ENCODE measurements at places on chromosomes 3 and 15. TPM values are rescaled to one million over a fixed set of nuclear protein-coding genes. Genes with fewer than 3 reads are reported as not detected.

DNA sequence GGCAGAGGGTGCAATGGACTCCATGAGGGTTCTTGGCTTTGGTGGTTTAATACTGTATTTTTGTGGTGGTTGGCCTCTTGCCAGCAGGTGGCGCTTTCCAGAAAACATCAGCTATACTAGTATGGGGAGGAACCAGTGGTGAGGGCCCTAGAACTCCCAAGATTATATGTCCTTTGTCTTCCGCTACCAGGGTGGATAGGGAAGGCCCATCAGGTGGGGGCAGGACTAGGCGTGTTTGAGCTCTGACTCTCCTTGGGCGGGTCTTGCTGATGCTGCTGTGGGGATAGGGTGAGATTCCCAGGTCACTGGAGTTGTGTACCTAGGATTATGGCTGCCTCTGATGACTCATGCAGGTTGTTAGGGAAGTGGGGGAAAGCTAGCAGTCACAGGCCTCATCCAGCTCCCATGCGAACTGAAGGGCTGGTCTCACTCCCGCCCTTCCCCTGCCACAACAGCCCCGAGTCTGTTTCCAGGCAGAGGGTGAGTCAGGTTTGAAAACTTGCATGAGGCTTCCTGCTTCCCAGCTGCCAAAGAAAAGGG lies 357.7 kb downstream of the OTOL1 start:
- DNase-seq: peak; percentile 27
- no peaks in the 10 kb centered on the region for H3K36me3 ChIP-seq
- H3K27ac ChIP-seq: no peak overlapping the region
- no peak overlapping the region for H3K4me3 ChIP-seq
- H3K4me1 ChIP-seq: no peaks in the 10 kb centered on the region

- no peak overlapping the region for H3K4me3 ChIP-seq
- H3K4me1 ChIP-seq: no peaks in the 10 kb centered on the region
- H3K27me3 ChIP-seq: no peaks in the 10 kb centered on the region
- H3K27ac ChIP-seq: no peak overlapping the region
Observed at GRCh38 chr3:77254967-77255831, 215.3 kb downstream of the ROBO2 start.

- peaks cover 4% of the 10 kb centered on the region for H3K36me3 ChIP-seq
- peaks cover 55% of the 10 kb centered on the region for H3K4me1 ChIP-seq
- H3K4me3 ChIP-seq: no peak overlapping the region
Observed at GRCh38 chr3:177105623-177106022, 91.7 kb downstream of the TBL1XR1 start.

GRCh38 chr3:144343343-144343742 lies 371.7 kb downstream of the DIPK2A start:
- H3K4me3 ChIP-seq: no peak overlapping the region
- no peak overlapping the region for H3K27ac ChIP-seq
- no peaks in the 10 kb centered on the region for H3K4me1 ChIP-seq
- H3K36me3 ChIP-seq: no peaks in the 10 kb centered on the region
- no peak for DNase-seq

DNA sequence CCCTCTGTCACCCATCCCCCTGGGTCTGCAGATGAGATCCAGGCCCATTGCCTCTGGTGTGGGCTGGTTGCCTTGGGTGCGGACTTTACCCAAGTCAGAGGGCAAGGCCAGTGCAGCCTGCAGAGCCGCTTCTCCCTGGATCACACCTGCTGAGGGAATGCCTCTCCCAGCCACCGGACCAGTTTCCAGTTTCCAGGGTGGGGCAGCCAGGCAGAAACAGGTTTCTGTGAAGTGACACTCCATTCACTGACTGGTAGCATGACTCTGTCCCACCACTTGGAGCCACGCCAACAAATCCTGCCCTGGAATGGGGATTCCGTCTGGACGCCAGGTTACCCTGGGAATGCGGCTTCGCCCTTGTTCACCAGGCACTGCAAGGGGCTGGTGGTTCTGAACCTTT lies 30.0 kb downstream of the PAQR5 start:
- H3K4me1 ChIP-seq: no peaks in the 10 kb centered on the region
- no peaks in the 10 kb centered on the region for H3K36me3 ChIP-seq
- no peak overlapping the region for H3K4me3 ChIP-seq
- no peak overlapping the region for H3K27ac ChIP-seq
- no peak for DNase-seq

DNA sequence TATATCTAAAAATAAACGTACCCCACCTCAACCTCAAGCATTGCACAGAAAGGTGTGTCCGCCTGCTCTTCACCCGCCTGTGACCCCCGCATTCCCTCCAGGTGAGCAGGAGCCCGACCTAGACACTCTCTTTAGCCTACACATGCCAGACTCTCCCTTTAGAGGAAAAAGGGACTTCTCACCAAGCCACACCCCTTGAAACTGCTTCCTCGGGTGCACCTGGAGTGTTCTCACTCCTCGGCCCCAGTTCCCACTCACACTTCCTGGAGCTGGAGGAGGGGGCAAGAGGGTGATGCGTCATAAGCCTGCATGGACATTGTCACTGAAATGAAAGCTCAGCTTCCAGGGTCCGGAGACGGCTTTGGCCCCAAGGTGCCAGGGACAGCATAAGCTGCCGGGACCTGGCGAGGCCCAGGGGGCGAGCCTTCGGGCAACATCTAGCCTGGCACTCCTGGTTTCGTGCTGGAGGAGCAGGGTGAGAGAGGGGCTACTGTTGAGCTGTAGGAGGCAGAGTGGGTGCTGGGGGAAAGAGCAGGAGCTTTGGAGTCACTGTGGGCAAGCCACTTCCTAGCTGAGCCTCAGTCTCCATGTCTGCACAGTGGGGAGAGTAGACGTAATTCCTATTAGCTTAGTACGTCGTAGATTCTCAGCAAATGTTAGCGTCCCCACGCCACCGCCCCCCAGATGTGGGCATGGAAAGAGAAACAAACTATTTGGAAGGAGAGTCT lies 9.8 kb upstream of the MUC4 start:
- peaks cover 4% of the 10 kb centered on the region for H3K27me3 ChIP-seq
- no peak for DNase-seq
- no peaks in the 10 kb centered on the region for H3K36me3 ChIP-seq
- no peaks in the 10 kb centered on the region for H3K4me1 ChIP-seq

DNA sequence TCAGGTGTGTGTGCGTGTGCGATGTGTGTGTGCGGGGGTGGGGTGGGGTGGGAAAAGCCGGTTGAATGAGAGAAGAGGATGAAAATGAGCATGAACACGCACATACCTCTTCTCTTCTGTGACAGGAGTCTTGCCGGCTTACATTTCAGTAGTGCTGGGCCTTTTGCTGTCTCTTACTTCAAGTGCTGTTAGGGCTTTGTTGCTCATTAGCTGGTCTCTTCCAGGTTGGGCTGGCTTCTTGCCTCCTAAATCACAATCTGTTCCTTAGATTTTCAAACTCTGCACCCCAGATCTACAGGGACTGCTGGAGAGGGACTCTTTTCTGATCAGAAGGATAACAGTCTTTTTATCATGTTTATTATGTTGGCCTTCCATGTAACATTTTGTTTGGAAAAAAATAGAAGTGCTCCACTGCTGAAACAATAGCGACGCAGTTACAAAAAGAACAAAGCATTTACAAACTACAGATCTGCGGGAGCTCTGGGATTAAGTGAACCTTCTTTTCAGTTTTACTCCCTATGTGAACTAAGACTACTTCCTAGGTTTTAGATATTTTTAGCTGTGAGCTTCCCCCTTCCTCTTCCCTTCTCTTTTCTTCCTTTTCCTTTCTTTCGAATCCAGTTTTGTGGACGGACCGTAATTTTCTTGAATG lies 48.5 kb downstream of the USP13 start:
- no peak overlapping the region for H3K4me3 ChIP-seq
- no peak overlapping the region for H3K27ac ChIP-seq
- H3K27me3 ChIP-seq: no peaks in the 10 kb centered on the region

DNA sequence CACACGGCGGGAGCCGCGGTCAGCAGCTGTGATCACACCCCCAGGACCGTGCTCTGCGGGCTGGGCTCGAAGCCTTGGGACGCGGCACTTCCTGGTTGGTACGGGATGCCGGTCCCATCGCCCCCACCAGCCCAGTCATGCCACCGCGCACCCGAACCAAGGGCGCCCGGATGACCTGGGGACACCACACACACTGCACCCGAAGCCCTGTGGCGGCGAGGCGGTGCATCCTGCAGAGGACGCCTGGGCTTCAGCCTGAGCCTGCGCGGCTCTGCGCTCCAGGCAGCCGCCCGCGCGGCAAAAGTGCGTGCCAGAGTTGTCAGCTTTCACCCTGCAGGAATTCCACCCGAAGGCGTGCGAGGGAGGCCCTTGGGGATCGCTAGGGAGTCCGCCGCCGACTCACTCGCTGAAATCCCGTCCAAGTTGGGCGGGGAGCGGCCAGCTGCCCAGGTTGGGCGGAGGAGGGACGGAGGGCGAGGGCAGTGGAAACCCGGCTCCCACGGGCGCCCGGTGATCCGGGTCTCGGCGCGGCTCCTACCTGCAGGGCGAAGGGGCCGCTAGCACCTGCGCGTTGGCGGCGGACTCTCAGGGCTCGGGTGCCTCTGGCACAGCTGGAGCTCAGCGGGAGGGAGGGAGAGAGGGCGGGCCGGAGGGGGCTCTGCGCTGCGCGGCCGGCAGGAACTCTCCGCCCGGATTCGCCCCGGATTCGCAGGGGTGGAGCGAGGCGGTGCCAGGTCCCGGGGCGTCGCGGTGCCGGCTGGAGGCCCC lies at the start of gene PLD1:
PLD1 (minus strand) TSS at position 623 of the 768 bp plus-strand sequence. CDS start 72,432 bp downstream, outside the sequence.
- peaks cover 14% of the 10 kb centered on the region for H3K4me1 ChIP-seq
- peaks cover 37% of the 10 kb centered on the region for H3K27me3 ChIP-seq
- H3K4me3 ChIP-seq: peak within 1 kb of the TSS; percentile 76
- DNase-seq: peak; percentile 65
- H3K27ac ChIP-seq: no peak within 1 kb of the TSS
- no peaks in the 10 kb centered on the region for H3K36me3 ChIP-seq

DNA sequence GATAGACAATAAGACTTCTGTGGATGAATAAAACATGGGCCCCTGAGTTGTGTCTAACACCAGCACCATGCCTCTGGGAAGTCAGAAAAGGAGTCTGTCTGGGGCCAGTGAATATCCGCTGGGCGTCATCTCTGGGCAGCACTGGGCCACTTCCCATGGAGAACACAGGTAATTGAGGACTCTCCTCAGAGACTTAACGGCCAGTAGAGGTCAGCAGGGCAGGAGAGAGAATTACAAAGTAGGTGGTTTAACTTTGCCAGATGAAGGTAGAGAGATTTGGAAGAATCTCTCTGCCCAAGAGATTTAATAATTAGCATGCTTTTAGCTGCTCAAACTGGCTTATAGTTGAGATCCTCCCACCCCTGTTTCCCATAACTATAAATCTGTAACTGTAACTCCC lies 65.7 kb downstream of the OCA2 start:
- H3K4me1 ChIP-seq: no peaks in the 10 kb centered on the region
- no peak overlapping the region for H3K4me3 ChIP-seq
- no peak for DNase-seq
- no peak overlapping the region for H3K27ac ChIP-seq
- no peaks in the 10 kb centered on the region for H3K36me3 ChIP-seq

- DNase-seq: no peak
- H3K27ac ChIP-seq: no peak overlapping the region
- no peak overlapping the region for H3K4me3 ChIP-seq
- H3K4me1 ChIP-seq: no peaks in the 10 kb centered on the region
- no peaks in the 10 kb centered on the region for H3K27me3 ChIP-seq
Observed at GRCh38 chr3:90091549-90091948, 984.1 kb downstream of the EPHA3 start.

DNA sequence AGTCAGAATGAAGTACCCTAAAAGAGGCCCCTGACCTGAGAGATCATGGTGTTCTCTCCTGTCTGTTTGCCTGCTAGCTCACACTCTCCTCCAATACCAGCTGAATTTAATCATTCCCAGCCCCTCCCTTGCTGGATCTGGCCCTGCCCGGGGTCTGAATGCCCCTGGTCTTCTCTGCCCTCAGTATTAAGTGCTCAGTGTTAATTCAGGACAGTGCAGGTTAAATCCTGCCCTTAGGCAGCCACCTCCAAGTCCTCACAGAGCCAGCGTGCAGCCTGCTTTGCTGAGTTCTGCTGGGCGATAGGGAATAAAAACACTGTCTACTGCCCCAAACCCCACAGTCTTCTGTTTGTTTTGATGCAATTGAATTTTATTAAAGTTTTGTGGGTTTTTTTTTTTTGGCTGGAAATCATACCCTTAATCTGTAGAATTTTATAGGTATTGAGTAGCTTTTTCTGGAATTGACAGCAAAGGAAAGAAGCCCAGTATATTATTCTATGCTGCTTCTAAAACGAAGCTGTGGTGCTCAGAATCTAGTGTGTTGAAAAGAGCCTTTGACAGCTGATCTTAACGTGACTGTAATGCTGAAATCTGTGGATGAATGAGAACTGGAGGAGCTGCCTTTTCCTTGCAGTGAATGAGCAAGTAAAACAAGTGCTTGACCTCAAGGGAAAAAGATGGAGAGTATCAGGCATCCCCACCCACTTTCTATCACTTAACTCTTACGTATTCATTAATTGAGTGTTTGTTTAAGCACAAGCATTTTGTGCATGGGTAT lies 12.3 kb upstream of the BDH1 start:
- peaks cover 5% of the 10 kb centered on the region for H3K27me3 ChIP-seq
- no peak for DNase-seq
- no peak overlapping the region for H3K27ac ChIP-seq
- peaks cover 3% of the 10 kb centered on the region for H3K36me3 ChIP-seq
- no peak overlapping the region for H3K4me3 ChIP-seq
- H3K4me1 ChIP-seq: no peaks in the 10 kb centered on the region

GRCh38 chr15:80825361-80826030 lies 46.3 kb downstream of the CEMIP start:
- H3K4me3 ChIP-seq: no peak overlapping the region
- no peaks in the 10 kb centered on the region for H3K27me3 ChIP-seq

GRCh38 chr3:166706094-166706493 lies 674.0 kb downstream of the ZBBX start:
- no peaks in the 10 kb centered on the region for H3K36me3 ChIP-seq
- H3K4me1 ChIP-seq: no peaks in the 10 kb centered on the region
- no peak for DNase-seq
- no peak overlapping the region for H3K4me3 ChIP-seq
- no peak overlapping the region for H3K27ac ChIP-seq
- H3K27me3 ChIP-seq: no peaks in the 10 kb centered on the region

DNA sequence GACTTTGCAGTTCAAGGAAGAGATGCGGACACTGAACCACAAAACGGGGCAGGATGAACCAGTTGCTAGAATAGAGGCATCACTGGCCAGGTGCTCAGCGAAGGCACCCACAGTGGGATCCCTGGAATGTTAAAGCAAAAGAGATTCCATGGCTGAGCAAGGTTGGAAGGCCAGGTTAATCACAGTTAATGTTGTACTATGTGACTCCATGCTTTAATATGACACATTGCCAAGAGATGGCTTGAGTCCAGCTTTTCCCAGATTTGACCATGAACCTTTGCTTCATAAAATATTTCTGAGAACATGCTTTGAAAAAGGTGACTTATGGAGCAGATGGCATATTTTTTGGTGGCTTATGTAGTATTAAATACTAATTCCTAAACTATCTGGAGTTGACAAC lies 76.2 kb upstream of the CMTM7 start:
- peaks cover 32% of the 10 kb centered on the region for H3K4me1 ChIP-seq
- no peak overlapping the region for H3K27ac ChIP-seq
- H3K27me3 ChIP-seq: no peaks in the 10 kb centered on the region
- no peaks in the 10 kb centered on the region for H3K36me3 ChIP-seq
- DNase-seq: no peak
- no peak overlapping the region for H3K4me3 ChIP-seq

The ST3GAL6 gene
- total RNA-seq: not detected

The ATOSA gene
- total RNA-seq: 19.4 TPM

The WDR72 gene
- total RNA-seq: not detected

The DCLK3 gene
- total RNA-seq: not detected

The STRA6 gene
- not detected for total RNA-seq

The IGSF11 gene
- total RNA-seq: 0.07 TPM

The DAPK2 gene
- not detected for total RNA-seq

The GPX1 gene
- total RNA-seq: 202 TPM

The SLC9C1 gene
- total RNA-seq: not detected
